SK-N-SH (cell line): ENCODE measurements at places on chromosomes 12 and 14. TPM values are rescaled to one million over a fixed set of nuclear protein-coding genes. Genes with fewer than 3 reads are reported as not detected.

FGF23 gene
- polyA plus RNA-seq = not detected in 2 replicates

RNASE3 gene
- polyA plus RNA-seq = not detected in 2 replicates

POLE2 gene
- polyA plus RNA-seq = 8.1 and 8.5 TPM in 2 replicates

SENP1 gene
- 5.6 and 8.4 TPM in 2 replicates for polyA plus RNA-seq

WDR20 gene
- polyA plus RNA-seq = 12.4 and 17.2 TPM in 2 replicates

CEP128 gene
- 1.2 and 1.3 TPM in 2 replicates for polyA plus RNA-seq

ACAD10 gene
- 24.6 and 29.0 TPM in 2 replicates for polyA plus RNA-seq

RASSF8 gene
- 15.3 and 17.9 TPM in 2 replicates for polyA plus RNA-seq

MIPOL1 gene
- 0.23 and 0.31 TPM in 2 replicates for polyA plus RNA-seq
